ENCODE measurements at places on chromosomes 5 and 9. TPM values are rescaled to one million over a fixed set of nuclear protein-coding genes. Genes with fewer than 3 reads are reported as not detected.

The CFAP77 gene
- total RNA-seq, result not detected

The FREM1 gene
- 3.4 TPM for total RNA-seq

The TMEFF1 gene
- 1.3 TPM for total RNA-seq

The PHF24 gene
- not detected for total RNA-seq

The DOLK gene
- total RNA-seq, result 31.6 TPM

The HK3 gene
- total RNA-seq, result not detected

The SH3RF2 gene
- 11.2 TPM for total RNA-seq

The C5 gene
- 2.4 TPM for total RNA-seq

All from SJSA1 (cell line).